ENCODE measurements at places on chromosomes 11 and 22.

DNA sequence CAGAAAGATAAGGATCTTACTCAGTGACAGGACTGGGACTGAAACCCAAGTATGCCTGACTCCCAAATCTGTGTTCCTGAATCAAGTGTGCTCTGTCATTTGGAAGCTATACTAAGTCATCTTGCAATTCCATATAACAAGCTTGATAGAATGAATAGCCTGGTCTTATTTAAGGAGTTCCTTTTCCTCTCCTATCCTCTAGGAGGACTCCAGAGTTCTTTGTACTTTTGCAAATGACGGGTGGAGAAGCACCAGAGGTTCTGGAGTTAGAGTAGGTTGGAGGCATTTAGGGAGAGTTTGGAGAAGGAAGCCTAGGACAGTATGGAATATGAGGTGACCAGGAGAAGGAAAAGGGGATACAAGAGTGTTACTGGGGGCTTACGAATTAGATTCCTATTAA is 92.9 kb upstream of the RCN1 start:
- no peak for DNase-seq

DNA sequence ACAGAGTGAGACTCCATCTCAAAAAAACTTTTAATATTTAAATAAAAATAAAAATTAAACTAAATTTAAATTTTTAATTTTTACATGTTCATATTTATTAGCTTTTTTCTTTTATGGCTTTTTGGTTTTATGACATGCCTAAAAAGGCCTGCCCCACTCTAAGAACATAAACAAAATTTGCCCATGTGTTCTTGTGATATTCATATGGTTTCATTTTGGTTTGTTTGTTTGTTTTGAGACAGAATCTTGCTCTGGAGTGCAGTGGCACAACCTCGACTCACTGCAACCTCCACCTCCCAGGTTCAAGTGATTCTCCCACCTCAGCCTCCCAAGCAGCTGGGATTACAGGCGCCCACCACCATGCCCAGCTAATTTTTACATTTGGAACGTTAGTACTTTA is 27.7 kb downstream of the SUSD2 start:
- DNase-seq = no peak

DNA sequence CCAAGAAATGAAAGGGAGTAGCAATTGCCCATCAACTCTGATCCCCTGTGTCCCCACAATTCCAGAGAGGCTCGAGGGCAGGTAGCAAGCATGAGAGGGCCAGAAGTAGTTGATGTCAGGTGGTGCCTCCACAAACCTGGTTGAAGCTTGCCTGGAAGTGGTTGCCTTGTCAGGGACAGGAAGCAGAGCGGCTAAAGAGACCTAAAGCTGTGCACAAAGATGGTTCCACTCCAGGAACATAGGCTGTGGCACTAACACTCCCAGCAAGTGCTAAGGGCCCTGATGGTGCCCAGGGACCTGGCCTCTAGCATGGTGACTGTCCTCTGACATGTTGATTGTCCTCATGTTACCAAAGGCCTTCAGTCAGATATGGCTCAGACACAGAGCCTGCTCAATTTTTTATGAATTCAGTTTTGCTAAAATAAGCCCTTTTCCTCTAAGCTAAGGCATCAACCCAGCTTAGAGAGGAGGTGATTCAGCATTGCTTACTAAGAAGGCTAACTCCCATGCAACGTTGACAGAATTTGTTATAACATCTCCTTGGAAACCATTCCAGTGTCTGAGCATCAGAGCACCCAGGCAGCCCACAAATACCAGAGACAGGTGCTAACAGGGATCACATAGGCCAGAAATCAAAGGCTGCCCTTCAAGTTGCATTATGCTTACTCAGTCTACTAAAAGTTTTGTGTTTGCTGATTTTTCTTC is 196.3 kb upstream of the ARHGAP20 start:
- no peak for DNase-seq

GRCh38 chr11:87306262-87306851 is 268.6 kb downstream of the TMEM135 start:
- DNase-seq = no peak

DNA sequence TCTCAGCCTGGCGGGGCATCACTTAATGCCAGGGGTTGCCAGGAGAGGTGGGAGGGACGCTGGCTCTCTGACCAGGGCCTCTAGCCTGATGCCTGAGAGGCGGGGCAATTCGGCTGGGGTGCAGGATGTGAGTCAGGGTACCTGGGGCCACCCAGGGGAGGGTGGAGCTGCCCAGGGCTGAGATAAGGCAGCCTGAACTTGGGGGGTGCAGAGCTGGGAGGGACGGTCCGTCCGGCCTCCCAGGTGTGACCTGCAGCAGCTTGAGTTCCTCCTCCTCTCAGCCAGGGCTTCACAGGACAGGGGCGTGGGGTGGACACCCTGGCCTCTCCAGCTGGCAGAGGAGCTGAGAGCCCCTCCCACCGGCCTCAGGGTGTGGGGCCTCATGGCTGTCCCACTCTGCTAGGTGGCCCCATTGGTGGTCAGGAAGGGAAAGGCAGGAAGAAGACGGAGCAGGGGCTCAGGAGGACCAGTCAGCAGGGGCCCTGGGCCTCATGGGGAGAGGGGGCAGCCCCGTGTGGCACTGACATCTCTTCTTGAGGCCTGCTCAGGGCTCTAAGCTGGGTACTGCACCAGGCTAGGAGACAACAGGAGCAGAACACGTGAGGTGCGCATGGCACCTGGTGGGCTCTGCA is 942 bp upstream of the RPS6KA4 start:
- no peak for DNase-seq

DNA sequence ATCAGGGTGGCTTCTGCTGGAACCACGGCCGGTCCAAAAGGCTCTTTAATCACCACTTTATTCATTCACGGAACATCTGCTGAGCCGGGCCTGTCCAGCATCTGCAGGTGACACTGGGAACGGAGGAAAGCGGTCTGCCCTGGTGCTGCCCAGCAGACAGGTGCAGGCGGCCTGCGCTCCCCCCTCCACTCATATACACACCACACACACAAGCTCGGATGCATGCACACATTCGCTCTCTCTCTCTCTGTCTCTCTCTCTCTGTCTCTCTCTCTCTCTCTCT is 736.9 kb downstream of the BRD1 start:
- no peak for DNase-seq

- DNase-seq = no peak
These were observed 8.9 kb upstream of the SYT8 start for GRCh38 chr11:1825785-1826451.

GRCh38 chr22:47116426-47117341 is 354.2 kb downstream of the TBC1D22A start:
- no peak for DNase-seq

GRCh38 chr11:37280200-37280599 is 682.2 kb upstream of the RAG2 start:
- DNase-seq = no peak

Data from T-helper 2 cell (primary cell).